ENCODE measurements at places on chromosomes 5 and 9.
A peak's percentile ranks its signal among the peaks of the same experiment; 100 is the strongest.

DNA sequence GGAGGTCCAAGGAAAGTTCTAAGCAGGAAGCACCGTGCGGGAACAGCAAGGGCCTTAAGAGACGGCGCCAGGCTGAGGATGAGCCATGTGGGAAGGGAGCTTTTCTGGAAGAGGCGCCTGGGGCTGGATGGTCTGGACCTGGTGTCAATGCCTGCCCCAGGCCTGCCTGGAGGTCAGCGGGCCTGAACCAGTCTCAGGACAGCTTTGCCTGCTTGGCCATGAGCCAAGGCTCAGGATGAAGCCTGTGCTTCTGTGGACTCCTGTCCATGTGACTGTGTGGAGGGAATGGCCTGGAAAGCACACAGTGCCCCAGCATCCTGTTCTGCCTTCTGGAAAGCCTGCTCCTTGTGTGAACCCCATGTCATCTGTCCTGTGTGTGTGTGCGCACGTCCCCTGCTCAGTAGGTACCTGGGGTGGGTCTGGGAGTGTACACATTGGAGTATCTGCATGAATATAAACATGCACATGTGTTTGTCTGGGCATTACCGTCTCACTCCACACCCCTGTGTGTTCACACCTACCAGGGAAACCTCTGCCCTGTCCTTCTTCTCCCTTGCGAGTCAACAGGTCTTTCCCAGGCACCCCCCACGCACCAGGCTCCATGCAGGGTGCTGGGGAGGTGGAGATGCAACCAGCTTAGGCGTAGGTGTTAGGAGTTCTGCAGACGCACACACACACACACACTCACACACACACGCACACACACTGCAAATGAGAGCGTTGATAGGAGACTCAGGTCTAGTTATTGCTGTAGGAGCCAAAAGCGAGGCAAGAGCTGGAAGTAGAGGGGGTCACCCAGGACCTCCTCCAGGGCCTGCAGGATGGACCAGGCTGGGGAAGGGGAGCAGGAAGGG lies 24.8 kb downstream of the DAB2IP start:
- no peak for DNase-seq

GRCh38 chr5:74977471-74977870 lies 74.9 kb downstream of the GCNT4 start:
- no peak for DNase-seq

DNA sequence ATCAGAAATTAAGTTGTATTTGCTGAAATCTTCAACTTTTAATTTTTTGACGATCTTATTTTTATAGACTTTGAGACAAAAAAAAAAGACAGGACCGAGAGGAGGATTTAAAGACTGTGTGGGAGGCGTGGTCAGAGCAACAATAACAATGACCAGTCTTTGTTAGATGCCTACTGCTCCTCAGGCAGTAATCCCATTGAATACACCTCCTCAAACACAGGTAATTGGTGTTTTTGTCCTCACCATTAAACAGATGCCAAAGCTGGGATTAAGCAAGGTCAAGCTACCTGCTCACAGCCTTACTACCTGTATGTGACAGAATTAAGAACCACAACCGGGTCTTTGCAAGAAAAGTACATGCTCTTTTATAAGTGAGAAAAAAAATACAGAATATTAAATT lies 233.3 kb upstream of the GRAMD2B start:
- no peak for DNase-seq

GRCh38 chr5:143314659-143315058 lies 88.8 kb downstream of the NR3C1 start:
- peak; percentile 38 for DNase-seq

- DNase-seq = no peak
These were observed 71.6 kb downstream of the SH3RF2 start for GRCh38 chr5:146007989-146008388.

GRCh38 chr9:96169484-96169883 lies 132.5 kb downstream of the HSD17B3 start:
- DNase-seq = no peak

GRCh38 chr5:75677607-75678006 lies 39.6 kb downstream of the POC5 start:
- DNase-seq = no peak

- DNase-seq = no peak
These were observed 43.0 kb downstream of the COL23A1 start for GRCh38 chr5:178547052-178547666.

- no peak for DNase-seq
These were observed 143.0 kb downstream of the GPBP1 start for GRCh38 chr5:57316798-57317327.

GRCh38 chr9:137679249-137679648 lies 60.4 kb downstream of the EHMT1 start:
- no peak for DNase-seq

DNA sequence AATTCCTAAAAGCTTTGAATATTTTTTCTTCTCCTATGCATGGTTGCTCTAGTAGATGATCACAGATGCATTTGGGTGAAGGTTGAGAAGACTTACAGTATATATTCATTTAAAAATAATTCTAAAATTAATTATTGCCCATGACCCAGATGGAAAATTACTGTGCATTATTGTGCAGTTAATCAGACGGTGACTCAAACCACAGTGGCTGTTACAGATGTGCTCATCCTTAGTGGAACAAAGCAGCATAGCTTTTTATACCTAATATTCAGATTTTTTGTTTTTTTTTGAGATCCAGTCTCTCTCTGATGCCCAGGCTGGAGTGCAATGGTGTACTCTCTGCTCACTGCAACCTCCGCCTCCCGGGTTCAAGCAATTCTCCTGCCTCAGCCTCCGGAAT lies 10.7 kb downstream of the OR2V1 start:
- peak; percentile 6 for DNase-seq

- no peak for DNase-seq
These were observed 81.9 kb upstream of the CTSL start for GRCh38 chr9:87643778-87644570.

- no peak for DNase-seq
These were observed 122.7 kb downstream of the DENND1A start for GRCh38 chr9:123807251-123807650.

- DNase-seq = no peak
These were observed 105.2 kb downstream of the RFK start for GRCh38 chr9:76289042-76289441.

DNA sequence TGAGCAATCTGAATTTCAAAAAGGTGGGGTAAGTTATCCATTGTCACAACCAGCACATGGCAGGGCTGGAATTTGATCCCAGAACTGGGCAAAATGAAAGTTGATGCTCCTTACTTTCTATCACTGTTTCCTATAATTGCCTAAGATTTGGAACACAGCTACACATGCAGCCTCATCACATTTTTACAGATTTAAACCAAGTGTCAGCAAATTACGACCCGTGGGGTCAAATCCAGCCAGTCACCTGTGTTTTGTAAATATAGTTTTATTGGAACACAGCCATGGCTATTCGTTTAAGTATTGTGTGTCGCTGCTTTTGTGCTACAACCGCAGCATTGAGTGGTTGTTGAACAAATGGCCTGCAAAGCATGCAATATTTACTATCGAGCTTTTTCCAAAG lies 94.3 kb downstream of the SREK1 start:
- DNase-seq = no peak

GRCh38 chr5:7473668-7474215 lies 77.8 kb downstream of the ADCY2 start:
- DNase-seq = no peak

GRCh38 chr9:118331622-118332045 lies 627.4 kb downstream of the TLR4 start:
- peak; percentile 26 for DNase-seq

DNA sequence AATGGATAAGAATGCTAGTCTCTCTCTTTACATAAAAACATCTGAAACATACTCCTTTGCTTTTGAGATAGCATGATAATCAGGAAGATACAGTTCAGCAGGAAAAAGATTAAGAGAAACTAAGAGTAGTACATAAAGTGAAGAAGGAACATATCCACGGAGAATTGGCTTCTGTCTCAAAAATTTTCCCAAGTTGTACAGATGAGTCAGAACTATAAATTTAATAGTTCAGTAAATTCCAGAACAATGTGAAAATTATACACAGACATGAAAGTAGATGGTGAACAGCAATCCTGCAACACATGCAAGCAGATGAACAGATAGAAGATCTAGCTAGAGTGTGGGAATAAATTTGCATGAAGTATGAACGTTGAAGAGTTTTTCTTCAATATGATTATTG lies 691.4 kb upstream of the RIOK2 start:
- DNase-seq = no peak

DNA sequence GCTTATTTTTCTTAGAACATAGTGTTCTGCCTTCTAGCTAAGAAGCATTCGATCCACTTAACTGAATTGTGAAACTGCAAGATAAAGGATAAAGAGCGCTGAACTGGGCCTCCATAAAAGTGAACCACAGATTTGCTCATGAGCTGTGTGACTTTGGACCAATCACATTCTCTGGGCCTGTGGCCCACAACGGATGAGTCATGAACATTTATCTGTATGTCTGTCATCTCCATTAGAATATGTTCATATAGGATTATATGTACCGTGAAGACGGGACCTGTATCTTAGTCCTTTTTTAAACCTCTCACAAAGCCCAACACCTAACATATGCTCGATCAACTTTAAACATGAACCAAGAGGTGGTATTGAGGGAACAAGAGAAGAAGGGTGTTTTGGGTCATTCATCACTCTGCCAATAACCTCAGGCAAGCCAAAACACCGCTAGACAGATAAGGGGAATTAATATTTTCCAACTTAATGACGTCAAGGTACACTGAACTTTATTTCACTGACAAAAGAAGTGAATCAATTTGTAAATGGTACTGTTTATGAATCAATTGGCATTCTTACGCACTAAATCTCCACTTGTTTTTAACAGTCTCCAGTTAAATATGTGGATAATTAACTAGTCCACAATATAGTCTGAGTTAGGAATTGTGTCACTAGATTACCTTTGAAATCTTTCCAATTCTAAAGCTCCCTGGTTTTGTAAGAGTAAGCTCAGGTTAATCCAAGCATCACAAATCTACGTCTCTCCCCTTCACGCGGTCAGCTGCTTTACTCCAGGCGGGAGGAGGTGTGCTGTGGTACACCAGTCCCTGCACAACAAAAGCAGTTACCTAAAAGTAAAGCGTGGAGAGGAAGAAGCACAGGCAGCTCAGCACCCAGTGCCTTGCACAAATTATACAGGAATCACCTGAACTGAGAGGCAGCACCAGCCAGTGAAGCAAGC lies 1.6 kb downstream of the TMEM245 start:
- DNase-seq = peak; percentile 69

All from fibroblast of skin of left biceps (primary cell).